ENCODE measurements at places on chromosomes 3 and 15.

DNA sequence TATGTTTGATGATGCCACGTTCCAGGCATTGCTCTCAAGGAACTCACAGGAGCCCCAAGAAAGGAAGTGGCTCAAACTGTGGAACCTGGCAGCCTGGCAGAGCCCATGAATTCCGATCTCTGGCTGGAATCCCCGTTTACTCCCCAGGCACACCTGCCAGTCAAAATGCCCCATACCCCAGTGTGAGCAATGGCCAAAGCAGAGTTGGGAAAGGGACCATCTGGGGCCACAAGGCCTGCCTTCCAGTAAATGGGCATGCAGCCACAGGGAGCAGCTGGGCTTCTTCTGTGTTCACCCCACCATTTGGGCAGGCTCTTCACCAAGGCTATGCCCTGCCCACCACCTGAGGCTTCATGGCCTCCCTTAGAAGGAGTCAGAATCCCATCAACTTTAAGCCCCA is 257.0 kb upstream of the GOLGA6L4 start:
- peaks cover 3% of the 10 kb centered on the region for H3K36me3 ChIP-seq
- DNase-seq, result no peak
- no peaks in the 10 kb centered on the region for H3K4me1 ChIP-seq
- peaks cover 28% of the 10 kb centered on the region for H3K27me3 ChIP-seq

- H3K27ac ChIP-seq, result no peak overlapping the region
- peaks cover 47% of the 10 kb centered on the region for H3K27me3 ChIP-seq
- H3K4me1 ChIP-seq, result peaks cover 8% of the 10 kb centered on the region
- peaks cover 3% of the 10 kb centered on the region for H3K36me3 ChIP-seq
- H3K4me3 ChIP-seq, result no peak overlapping the region
- DNase-seq, result no peak
Measured at GRCh38 chr3:13106308-13107001, 33.2 kb upstream of the IQSEC1 start.

DNA sequence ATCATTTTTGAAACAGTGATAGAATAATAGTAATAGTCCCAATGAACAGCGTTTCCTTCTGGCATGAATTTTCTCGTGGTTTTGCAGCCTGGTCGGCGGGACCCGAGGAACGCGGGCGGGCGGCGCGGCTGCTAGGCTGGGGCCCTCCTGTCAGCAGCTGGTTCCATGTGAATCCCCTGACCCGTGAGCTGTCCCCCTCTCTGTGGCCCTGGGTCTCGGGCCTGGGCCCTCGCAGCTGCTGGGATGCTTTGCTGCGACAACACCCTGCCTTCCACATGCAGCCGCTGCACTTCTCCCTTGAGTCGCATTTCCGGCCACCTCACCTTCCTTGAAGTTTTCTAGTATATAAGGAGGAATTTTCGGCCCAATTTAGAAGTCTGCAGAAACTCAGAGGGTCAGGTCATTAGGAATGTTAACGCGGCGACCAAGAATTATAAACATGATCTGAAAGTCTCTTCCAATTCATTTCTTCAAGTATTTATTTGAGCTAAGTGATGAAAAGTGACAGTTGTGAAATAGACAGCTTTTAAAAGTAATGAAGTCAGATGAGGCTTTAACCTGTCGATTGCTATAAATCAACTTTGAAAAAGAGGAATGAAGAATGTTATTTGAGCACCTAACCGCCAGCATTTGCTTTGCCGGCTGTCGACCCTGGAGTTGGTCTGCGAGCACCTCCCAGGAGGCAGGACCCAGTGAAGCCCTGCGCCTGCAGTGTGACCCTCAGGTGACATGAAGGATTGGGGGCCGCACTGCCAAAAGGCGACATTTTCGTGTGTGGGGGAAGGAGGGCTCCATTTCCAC is 27.7 kb downstream of the NR2F2 start:
- peaks cover 19% of the 10 kb centered on the region for H3K4me1 ChIP-seq
- peaks cover 21% of the 10 kb centered on the region for H3K36me3 ChIP-seq
- H3K4me3 ChIP-seq, result peak overlapping the region; percentile 87
- H3K27me3 ChIP-seq, result peaks cover 39% of the 10 kb centered on the region

- H3K27me3 ChIP-seq, result no peaks in the 10 kb centered on the region
- no peak overlapping the region for H3K4me3 ChIP-seq
- no peaks in the 10 kb centered on the region for H3K36me3 ChIP-seq
- DNase-seq, result no peak
- no peak overlapping the region for H3K27ac ChIP-seq
Measured at GRCh38 chr15:50128266-50128665, 9.2 kb upstream of the ATP8B4 start.

GRCh38 chr3:130395916-130396315 is 50.4 kb downstream of the COL6A5 start:
- H3K27ac ChIP-seq, result no peak overlapping the region
- H3K36me3 ChIP-seq, result no peaks in the 10 kb centered on the region
- no peaks in the 10 kb centered on the region for H3K4me1 ChIP-seq
- peaks cover 36% of the 10 kb centered on the region for H3K27me3 ChIP-seq
